LoVo (cell line): ENCODE measurements at places on chromosomes 2 and 18.
A peak's percentile ranks its signal among the peaks of the same experiment; 100 is the strongest.

GRCh38 chr2:8722986-8723385 lies 41.1 kb downstream of the ID2 start:
- DNase-seq = no peak

DNA sequence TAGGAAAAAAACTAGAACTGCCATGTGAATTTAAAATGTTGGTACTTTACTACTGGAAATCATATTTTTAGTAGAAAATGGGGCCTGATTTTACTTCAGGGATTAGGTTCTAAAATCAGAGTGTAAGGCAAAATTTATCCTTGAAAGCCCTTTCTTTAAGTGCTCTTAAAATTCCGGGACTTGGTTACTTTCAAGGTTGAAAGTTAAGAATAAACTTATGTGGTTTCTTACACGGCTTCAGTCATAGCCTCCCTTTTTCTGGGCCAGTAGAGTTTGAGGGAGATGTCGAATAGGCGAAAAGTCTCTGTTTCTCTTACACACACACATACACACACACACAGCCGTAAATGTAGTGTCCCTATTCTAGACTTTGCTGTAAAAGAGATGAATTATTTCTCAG lies 13.1 kb downstream of the KCNE4 start:
- no peak for DNase-seq

DNA sequence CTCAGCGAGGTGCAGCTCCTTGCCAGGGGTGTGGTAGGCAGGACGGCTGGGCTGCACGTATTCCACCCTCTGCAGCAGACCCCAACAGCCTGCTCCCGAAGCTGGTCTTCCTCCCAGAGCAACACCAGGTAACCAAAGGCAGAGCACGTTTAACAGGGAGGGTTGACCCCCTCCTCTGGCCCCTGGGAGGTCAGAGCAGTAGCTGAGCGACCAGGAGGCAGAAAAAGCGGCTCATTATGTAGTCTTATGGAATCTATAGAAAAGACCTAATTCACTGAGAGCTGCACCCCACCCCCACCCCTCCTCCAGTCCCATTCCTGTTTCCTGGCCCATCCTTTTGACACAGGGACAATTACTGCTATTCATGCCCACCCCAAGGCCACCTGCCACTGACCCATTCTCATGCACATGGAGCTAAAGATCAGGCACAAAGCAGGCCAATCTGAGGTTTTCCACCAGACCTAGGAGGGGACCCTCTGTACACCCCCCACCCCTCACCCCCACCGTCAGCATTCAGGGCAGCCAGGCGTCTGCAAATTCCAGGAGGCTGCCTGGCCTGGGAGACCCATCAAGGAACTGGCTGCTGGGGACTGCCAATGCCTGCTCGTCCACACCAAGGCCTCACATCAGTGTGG lies 60.9 kb upstream of the FZD7 start:
- DNase-seq = no peak

GRCh38 chr2:68244456-68244855 lies 7.9 kb downstream of the PPP3R1 start:
- DNase-seq = no peak

DNA sequence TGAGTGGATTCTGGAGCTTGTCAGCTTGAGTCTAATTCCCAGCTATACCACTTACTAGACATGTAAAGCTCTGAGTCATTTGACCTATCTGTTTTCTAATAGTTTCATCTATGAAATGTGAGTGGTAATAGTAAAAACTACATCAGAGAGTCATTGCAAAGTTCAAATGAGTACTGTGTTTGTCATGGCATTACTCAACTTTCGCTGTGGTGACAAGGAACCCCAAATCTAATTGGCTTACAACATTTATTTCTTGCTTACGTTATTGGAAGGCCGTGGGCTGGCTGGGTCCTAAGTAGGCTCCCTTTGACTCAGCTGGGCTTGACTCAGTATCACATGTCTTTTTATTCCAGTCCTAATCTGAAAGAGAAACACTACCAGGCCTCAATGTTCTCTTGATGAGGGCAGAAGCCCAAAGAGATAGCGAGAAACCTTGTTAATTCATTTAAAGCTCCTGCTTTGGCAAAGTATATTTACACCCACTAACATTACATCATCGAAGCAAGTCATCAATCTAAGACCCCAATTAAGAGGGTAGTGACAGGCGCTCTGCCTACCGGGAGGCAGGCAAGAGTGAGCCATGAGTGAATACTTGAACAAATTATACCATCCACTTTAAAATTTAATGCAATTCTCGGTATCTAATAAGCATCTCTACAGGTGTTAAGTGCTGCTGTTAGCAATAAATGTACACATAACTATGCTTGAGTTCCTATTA lies 431.8 kb upstream of the SPHKAP start:
- no peak for DNase-seq

DNA sequence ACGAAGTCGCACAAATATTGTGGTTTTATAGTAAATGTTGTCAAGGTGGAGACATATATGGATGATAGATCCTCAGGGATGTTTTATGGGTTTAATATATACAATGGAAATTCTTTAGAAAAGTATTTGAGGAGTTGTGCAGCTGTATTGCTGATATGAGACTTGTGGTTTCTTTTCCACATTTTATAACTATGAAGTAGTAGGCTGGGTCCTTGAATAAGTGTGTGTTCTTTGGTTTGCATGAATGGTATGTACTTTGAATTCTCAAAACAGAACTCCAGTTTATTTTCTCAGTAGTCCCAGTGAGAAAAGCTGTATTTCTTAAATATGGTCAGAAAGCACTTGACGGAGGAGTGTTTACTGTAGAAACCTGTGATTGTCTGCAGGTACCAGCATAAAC lies 42.4 kb downstream of the PLCL1 start:
- DNase-seq = no peak

- no peak for DNase-seq
These were observed 111.1 kb upstream of the CAB39 start for GRCh38 chr2:230601510-230601909.

GRCh38 chr2:17475286-17475685 lies 43.0 kb downstream of the RAD51AP2 start:
- no peak for DNase-seq

DNA sequence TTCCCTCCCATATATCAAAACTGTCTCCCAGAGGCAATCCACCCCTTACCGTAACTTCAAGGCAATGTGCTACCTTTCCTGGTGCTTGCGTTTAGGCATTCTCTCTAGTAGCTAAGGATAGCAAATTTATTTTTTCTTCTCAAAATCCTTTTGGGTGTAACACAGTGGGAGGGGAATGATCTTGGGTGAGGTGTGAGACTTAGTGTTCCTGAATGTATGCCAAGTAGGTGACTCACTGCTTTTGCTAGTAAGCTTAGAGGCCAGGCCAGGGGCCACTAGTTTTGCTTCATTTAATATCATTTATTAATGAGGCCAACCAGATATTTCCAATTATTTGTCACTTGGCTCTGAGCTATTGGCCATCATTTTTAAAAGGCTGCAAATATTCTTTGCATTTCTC lies 135.5 kb downstream of the NAPG start:
- DNase-seq = peak; percentile 37

DNA sequence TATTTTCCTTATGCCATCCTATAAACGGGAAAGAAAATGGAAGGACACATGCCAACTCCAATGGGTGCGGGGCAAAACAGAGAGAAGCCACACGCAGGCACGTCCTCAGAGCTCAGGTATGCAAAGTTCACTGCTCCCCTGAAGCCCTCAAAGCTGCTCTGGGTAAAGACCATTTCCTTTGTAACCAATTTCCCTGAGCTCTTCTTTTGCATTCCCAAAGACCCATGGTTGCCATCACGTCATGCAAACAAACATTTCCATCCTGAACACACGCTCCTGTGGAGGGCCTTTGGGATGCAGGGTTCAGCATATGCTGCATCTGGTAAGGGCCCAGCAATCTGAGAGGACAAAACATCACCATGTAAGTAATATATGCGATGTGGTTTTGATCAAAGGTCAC lies 69.4 kb downstream of the EMILIN2 start:
- no peak for DNase-seq

DNA sequence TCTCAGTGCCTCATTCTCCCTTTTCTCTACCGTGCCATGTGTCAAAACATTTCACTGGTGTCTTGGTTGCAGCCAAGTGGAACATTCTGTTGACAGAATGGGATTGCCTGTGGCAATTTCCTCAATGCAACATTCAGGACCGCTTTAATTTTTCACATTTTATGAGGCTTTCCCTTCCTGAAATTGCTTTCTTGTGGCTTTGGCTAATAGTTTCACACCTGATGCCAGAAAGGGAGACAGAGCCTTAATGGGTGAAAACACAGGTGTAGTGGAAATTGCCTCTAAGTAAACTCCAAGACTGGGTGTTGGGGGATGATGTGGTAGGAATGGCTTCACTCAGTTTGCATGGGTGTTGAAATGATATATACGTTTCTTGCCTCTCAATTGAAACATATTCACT lies 278.3 kb downstream of the TSN start:
- no peak for DNase-seq

GRCh38 chr2:71157124-71157793 lies 26.8 kb downstream of the MPHOSPH10 start:
- DNase-seq = no peak

DNA sequence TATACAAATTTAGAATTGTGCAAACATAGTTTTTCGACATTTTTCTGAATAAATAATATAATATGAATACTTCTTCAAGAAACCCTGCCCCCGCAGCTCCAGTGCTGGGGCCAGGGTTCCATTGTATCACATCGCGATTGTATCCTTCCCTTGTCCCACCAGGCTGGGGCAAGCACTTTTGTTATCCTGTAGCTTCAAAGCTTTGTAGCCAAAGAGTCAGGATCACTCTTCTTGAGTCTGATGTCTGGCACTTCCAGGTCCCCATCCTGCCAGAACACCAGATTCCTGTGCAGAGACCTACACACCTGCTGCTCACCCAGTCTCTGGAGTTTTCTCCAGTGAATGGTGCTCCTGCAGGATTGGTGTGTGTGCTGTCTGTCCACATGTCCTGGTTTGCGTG lies 186.9 kb downstream of the ASB1 start:
- DNase-seq = no peak

GRCh38 chr18:67302043-67302442 lies 214.5 kb downstream of the DSEL start:
- no peak for DNase-seq

DNA sequence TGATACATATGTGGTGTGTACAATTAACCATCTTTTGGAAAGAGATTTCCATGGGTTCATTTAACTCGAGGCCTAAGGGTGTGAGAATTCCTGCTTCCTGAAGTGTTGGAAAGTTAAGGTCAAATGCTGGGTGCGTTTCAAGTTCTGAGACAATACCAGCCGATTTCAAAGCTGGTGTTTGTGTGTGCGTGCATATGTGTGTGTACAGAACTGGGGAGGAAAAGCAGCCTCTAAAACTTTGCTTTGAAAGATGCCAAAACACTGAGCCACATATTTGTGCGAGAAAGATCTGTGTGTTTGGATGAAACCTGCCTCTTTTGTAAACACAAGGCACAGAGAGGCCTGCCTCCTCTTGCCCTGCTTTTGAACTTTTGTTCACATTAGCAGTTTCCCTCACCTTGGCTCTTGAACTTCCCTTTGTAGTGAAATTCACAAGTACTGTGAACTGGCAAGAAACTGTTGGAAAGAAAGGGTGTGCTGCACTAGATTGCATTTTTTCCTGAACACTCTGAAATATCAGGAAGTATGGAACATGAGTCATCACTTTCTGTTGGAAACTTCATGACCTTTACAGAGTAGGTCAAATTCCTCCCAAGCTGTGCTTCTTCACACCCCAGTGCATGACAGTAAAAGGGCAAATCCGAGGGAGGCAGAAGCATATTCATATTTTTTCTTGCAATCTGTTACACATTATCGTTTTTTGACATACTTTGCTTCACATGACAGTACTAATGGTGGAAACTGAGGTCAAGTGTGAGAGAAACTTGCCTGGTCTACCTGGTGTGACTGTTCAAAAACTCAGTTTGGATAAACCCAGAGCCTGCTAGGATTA lies 20.0 kb upstream of the CAVIN2 start:
- peak; percentile 85 for DNase-seq

DNA sequence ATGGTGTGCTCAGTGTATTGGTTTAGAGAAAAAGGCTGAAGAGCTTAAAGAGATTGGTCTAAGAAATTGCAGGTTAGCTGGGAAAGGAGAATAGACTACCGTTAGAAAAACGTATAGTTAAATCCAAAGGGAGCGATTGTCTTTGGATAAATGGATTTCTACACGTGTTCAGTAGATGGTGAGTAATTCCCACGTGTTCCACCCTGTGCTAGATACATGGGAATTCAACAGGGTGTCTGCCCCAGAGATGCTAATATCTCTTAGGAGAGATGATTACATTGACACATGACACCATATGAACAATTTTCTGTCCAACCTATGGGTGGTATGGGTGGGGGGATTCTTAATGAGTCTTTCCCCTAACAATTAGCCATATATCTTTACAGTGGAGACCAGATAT lies 99.8 kb downstream of the TDRD15 start:
- DNase-seq = no peak

DNA sequence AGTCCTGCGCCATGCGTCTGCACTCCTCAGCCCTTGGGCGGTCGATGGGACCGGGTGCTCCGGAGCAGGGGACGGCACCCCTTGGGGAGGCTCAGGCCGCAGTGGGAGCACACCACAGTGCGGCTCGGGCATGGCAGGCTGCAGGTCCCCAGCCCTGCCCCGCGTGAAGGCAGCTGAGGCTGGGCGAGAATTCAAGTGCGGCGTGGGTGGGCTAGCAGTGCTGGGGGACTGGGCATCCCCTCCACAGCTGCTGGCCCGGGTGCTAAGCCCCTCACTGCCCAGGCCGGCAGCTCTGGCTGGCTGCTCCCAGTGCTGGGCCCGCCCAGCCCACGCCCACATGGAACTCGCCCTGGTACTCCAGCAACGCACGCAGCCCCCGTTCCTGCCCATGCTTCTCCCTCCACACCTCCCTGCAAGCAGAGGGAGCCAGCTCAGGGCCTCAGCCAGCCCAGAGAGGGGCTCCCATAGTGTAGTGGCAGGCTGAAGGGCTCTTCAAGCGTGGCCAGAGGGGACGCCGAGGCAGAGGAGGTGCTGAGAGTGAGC lies 198.3 kb upstream of the CNTNAP5 start:
- no peak for DNase-seq
